ENCODE measurements at places on chromosomes 3 and 15. TPM values are rescaled to one million over a fixed set of nuclear protein-coding genes. Genes with fewer than 3 reads are reported as not detected.
A peak's percentile ranks its signal among the peaks of the same experiment; 100 is the strongest.

DNA sequence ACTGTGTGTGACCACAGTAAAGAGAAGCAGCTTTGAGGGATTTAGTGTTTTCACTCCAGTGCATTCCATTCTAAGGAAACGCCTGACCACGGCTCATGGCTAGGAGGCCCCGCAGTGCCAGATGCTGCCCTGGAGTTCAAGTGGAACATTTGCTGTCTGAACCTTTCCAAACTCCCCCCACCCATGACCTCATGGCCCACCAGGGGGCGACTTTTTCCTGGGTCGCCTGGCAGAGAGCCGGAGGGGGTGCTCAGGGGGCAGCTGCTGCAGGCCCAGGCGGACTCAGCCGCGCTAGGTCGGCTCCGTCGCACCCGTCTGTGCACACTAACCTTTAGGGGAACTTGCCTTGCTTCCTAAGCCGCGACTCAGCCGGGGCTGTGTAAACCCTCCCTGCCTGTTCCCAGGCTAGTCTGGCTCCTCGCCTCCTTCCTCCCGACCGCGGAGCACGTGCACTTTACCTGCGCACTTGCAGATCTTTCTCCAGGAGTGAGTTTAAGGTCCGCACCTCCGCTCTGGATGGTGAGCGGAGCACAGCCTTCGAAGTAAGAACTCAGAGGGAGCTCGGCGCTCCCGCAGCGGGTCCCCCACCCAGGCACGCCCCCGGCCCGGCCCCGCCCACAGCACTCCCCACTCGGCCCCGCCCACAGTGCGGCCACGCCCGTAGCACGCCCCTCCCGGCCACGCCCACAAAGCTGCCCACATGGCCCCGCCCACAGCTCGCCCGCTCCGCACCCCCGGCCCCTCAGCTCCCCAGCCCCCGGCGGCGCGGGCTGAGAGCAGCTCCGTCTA is at the start of gene OCA2:
OCA2 (minus strand) TSS at position 550 of the 789 bp plus-strand sequence. CDS start 17,441 bp downstream, outside the sequence.
- DNase-seq, result no peak

DNA sequence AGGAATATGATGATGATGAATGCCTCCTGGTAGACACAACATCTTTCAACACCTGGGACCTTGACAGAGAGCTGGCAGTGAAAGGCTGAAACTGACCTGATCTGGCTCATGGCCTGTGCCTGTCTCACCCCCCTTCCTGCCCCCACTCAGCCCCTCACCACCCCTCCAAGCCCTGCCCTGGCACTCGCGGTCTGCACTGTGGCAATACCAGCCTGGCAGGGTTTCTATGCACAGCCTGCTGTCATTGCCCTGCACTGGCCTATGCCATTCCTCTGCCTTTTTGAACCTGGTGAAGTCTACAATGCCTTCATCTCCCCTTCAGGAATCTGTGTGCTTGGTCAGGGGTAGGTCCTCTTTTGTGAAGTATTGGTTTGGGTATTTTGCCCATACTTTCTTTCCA is 56.5 kb downstream of the ACAD9 start:
- peak; percentile 36 for DNase-seq

- no peak for DNase-seq
These were observed 11.3 kb upstream of the LIMD1 start for GRCh38 chr3:45583021-45583851.

GRCh38 chr15:43748376-43748775 is 2.1 kb downstream of the PDIA3 start:
- peak; percentile 44 for DNase-seq

DNA sequence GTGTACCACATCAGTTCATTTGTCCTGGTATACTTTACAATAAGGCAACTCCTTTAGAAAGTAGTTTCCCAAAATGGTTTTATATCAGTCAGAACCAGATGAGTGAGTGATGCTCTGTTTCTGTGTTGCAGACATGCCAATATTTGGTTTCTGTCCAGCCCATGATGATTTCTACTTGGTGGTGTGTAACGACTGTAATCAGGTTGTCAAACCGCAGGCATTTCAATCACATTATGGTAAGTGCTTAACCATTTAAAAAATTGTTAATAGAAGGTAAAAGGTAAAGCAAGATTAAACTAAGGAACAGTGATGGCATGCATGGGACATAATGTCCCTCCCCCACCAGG is 40.0 kb upstream of the SCAANT1 start:
- no peak for DNase-seq

DNA sequence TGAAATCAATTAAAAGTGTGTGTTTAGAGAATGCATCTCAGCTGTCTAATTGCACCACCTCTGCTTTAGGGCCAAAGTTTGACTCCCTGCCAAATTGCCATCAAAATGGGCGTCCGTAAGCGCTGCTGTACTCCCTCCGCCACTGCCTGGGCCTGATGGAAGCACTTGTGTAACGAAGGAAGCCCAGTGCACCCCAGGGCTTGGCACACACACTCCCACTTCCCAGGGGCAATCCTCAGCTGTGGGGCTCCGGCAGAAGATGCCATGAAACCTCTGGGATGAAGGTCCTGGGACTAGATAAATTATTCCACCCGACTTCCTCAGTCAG is 137.8 kb downstream of the RORA start:
- no peak for DNase-seq

GRCh38 chr3:7667774-7668173 is 806.9 kb downstream of the GRM7 start:
- DNase-seq, result no peak

DNA sequence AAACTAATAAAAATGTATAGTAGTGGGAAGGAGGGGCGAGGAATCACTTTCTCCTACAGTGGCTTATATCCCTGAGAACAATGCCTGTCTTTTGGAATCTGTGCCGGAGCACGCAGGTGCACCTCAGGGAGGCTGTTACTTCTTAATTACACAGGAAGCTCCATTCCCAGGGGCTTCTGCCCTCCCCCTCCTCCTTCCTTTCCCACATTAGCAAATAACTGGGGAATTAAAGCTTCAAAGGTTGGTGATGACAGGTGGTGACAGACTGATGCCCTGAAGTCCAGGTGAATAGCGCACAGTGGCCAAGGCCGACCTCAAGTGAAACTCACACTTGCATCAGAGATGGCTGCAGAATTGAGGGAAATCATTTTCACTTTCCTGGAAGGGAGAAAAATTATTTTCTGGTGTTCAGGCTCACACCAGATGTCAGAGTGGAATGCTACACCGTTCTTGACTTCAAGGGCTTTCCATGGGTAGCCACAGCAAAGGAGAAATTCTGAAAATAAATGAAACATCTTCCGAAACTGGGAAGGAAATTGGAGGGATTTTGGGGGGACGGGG is 3.7 kb downstream of the GRAMD2A start:
- no peak for DNase-seq

- DNase-seq, result no peak
These were observed 739.0 kb upstream of the CFAP20DC start for GRCh38 chr3:59788801-59789200.

POC1A gene
- total RNA-seq, result 29.3 TPM

- DNase-seq, result no peak
These were observed 21.3 kb upstream of the NUDT16 start for GRCh38 chr3:131360191-131360755.

GANC gene
- 22.7 TPM for total RNA-seq

MUSTN1 gene
- 3.0 TPM for total RNA-seq

- no peak for DNase-seq
These were observed 216.3 kb upstream of the ARPP21 start for GRCh38 chr3:35422836-35423601.

- no peak for DNase-seq
These were observed 318.6 kb downstream of the FHIT start for GRCh38 chr3:60932643-60933042.

DTX3L gene
- total RNA-seq, result 108 TPM

DNA sequence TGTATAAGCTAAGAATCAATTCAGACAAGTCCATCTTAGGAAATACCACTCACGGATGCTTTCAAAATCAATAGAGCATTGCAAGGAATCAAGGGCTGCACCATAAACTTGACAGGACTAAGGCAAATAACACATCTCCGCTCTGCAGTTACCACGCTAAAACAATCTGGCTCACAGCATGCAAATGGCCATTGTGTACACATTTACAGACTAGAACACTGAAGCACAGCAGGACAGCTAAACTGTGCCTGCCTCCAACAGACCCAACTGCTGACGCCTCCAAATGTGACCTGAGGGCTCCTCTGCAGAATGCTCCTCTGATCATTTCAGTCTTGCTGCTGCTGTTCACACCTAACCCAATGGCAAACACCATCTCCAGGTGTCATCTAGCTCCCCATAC is 104.3 kb downstream of the MEX3B start:
- DNase-seq, result no peak
